ENCODE measurements at places on chromosomes 2 and 18.

GRCh38 chr18:46756559-46757201, at the start of gene ST8SIA5:
ST8SIA5 (minus strand) TSS chr18:46757053; CDS start chr18:46756508, 545 bp downstream.
- no peak for DNase-seq

- no peak for DNase-seq
Measured at GRCh38 chr2:86176597-86176996, 18.7 kb downstream of the IMMT start.

DNA sequence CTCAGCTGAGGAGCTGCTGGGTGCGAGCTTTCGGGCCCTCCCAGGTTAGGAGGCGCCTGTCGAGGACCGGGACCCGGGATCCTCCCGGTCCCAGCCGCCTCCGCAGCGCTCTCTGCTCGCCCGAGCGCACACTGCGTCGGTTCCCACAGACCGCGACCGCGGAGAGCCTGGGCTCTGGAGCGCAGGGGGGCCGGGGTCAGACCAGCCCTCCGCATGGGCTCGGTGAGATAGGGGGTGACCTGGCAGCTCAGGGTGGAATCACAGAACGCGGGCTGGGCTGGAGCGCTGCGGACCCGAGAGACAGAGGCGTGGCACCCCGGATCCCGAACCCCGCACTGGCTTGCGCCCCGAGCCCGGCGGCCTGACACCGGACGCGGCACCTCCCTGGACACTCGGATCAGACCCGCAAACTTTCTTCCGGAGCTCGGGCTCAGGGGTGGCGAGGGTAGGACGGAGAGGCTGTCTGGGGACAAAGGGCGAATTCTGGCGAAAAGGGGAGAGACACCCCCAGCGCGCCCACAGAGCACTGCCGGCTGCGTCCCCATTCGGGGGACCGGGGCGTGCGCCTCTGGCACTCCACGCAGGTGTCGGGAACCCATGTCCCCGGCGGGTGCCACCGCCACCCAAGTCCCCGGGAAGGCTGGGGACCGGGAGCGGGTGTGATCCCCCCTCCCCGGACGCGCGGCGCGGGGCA, 612 bp downstream of the DIPK1C start:
- no peak for DNase-seq

DNA sequence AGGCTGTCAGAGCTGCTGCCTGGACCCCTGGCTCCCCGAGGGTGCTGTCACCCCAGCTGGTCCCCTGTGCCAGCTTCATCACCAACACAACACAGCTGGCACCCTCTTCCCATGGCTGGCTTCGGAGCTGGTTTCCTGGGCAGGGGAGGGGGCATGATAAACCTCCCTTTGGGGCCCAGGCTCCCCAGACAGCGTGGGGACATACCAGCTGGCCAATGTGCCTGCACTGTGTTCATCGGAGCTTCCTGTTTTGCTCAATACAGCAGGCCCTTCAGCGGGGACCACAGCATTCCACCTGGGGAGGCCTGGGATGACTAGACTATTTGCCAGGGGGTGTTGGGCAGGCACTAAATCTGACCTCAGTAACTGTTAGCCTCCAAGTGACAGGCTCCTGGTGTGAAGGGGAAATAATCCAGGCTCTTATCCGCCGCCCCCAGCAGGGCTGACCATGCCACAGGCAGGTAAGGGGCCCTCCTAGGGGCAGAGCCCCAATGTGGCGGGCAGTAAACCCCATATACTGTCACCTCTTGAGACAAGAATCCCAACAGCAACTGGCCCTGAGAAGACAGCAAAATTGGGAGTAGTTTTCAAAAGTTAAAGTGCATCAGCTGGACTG, 44.6 kb downstream of the EMX1 start:
- no peak for DNase-seq

DNA sequence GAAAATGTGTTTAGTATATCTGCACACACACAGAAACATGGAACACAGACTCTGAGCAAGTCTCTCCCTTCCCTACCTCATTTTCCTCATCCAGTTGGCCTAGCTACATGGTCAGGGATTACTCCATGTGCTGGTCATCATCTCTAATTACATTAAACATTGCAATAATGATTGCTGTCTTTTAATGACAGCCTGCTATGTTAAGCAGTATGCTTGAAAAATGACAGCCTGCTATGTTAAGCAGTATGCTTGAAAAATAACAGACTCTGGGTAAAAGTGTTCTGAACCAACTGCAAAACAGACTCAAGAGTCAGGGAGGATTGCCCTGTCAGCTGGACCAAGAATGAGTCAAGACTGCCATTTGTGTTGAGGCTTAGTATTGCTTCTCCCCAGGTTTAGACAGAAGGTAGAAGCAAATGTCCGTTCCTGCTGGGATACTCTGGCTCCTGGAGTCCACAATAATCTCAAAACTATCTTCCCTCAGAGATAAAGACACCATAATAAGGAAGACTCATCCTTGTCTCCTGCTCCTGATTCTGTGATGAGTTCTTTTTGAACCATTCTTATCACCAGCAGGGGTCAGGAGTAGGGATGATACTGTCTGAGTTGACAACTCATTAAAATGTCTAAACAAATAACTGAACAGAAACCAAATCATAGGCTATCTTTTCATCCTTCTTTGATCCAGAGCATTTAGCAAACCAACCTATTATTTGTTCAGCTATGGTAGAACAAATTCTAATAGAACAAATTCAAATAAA, 57.7 kb downstream of the CCDC93 start:
- DNase-seq = no peak

DNA sequence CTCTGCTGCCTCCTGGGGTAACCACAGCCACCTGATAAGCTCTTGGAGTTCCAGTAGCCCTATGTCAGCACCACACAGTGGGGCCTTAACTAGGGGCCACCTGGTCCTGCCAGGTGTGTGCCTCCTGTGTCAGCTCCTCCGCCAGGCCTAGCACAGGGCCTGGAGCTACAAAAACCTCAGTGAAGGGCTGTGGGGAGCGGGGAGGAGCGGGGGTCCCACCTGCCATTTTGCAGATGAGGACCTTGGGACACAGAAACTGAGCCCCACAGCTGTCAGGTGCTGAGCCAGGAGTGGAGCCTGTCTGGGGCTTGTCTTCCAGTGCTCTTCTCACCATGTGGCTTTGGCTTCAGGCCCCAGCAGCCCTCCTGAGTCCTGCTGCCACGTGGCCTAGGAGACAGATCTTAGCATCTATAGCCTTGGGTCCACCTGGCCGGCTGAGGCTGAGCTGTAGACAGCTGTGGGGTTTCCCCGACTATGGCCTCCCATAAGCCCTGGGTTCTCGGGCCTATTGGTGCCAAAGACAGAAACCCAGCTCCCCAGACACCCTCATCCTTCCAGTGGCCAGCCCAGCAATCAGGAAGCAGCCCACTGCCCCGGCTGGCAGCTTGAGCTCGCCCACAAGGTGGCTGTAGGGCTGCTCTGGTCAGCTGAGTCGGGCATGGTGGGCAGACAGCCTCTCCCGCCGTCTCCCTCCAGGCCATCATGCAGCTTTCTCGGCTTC, 104.5 kb upstream of the MCFD2 start:
- no peak for DNase-seq

DNA sequence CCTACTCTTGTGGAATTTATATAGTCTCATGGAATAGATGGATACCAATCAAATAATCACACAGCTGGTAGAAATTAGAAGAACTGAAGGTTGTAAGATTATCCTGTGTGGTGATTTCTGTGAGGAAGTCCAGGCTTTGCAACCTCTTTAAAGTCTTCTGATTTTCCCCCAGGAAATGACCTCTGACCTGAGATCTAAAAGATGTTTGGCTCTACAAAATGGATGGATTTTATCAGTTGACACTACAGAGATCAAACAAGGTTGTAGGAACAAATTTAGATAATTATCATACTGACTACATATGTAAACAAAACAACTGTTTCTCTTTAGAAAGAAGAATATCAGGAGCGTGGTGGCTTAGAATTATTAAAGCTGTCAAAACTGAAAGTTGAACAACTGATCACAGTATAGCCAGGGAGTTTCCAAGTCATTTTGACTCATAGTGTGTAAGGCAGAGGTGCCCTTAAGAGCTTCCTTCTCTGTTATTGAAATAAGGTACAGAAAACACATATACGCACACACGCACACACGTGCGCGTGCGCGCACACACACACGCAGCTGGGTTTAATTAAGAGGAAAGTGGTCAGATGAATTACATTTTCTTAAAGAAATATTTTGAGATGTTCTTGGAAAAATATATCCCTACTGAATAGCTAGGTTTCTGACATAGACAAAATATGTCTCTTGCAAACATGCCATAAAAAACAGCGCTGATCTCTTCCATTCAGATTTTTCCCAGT, 35.5 kb upstream of the PELI1 start:
- DNase-seq = no peak

GRCh38 chr2:62870966-62871365, 165.5 kb downstream of the EHBP1 start:
- no peak for DNase-seq

DNA sequence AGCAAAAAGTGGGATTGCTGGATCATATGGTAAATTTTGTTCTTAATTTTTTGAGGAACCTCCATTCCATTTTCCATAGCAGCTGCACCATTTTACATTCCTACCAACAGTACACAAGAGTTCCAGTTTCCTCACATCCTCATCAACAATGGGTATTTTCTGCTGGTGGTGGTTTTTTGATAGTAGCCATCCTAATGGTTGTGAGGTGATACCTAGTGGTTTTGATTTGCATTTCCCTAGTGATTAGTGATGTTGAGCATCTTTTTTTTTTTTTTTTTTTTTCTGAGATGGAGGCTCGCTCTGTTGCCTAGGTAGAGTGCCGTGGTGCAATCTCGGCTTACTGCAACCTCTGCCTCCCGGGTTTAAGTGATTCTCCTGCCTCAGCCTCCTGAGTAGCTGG, 30.5 kb downstream of the METTL21A start:
- no peak for DNase-seq

DNA sequence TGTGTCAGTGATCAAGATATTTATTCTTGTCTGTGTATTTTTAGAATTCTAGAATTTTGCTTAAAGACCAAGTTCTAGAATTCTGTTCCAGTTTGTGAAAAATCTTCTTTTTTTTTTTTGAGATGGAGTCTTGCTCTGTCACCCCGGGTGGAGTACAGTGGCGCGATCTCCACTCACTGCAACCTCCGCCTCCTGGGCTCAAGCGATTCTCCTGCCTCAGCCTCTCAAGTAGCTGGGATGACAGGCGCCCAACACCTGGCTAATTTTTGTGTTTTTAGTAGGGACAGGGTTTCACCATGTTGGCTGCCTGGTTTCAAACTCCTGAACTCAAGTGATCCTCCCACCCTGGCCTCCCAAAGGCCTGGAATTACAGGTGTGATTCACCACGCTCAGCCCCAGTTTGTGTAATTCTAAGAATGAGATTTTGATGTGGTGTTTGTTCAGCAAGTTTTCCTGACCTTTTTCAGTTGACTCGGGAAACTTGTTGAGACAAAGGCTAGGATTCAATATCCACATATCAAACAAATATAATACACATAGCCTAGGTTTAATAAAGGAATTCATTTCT, 3.6 kb downstream of the EIF5B start:
- DNase-seq = no peak

- no peak for DNase-seq
Measured at GRCh38 chr18:74497778-74498177, 1.6 kb downstream of the CNDP2 start.

DNA sequence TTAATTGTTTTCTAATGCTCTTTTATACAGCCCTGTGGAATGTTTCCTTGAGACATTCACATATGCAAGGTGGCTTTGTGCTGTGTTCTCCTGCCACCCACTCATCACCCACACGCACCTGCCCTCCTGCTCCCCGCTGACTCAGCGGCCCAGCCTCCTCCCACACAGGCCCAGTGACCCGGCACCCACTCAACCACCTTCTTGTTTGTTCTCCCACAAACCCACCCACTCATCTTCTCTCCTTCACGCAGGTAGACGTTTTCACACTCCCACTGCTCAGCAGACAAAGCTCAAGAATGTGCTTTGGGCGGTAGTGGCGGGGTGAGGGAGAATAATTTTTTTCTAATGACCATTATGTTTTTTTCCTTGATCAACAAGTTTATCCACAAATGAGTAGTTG, 28.6 kb upstream of the NEMP2 start:
- no peak for DNase-seq

- no peak for DNase-seq
Measured at GRCh38 chr18:23887035-23887434, 127.5 kb upstream of the TTC39C start.

DNA sequence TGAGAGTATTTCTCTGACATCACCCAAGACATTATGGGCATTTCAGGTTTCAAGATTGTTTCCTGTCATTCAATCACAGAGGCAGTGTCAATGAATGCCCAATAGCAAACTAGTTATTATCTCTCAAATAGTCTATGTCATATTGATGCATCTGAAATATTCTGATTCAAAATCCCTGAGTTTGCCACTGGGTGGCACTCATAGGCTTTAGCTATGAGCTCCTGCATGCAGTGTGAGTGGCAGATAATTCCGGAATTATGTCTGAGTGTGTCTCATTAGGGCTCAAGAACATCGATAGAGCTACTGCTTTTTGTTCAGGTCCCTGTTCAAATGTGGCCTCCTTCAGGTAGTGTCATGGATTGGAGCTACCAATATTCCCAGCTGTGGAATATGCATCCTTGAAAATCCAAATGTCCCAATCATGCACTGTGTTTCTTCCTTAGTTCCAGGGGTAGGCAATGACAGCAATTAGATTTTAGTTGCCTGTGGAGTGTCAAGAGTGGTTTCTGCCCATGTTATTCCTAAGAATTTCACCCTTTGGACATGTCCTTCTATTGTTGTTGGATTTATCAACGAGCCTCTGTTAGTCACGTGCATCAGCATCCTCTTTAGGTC, 7.8 kb upstream of the OR6B3 start:
- DNase-seq = peak; percentile 13

- no peak for DNase-seq
Measured at GRCh38 chr2:65937379-65938160, 497.4 kb upstream of the MEIS1 start.

- no peak for DNase-seq
Measured at GRCh38 chr2:60569680-60570111, 16.2 kb upstream of the BCL11A start.

DNA sequence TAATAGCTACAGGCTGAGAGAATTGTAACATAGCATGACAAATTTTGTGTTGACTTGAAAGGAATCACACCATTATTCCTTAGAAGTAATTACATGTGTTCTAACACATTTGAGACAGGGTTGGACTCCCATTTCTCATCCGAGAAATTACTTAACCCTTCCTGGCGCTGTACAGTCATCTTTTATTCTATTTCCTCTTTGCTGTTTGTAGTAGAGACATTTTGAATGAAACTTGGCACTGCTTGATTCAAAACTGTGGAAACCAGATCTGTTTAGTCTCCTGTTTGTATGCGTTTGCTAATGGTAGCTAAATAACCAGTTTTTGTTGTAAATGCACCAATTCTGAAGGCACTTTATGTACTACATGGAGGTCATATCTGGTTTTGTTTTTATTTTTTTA, 231.9 kb downstream of the ALPK2 start:
- DNase-seq = no peak
